Foreskin melanocyte (primary cell): ENCODE measurements at places on chromosomes 13 and 19.
A peak's percentile ranks its signal among the peaks of the same experiment; 100 is the strongest.

DNA sequence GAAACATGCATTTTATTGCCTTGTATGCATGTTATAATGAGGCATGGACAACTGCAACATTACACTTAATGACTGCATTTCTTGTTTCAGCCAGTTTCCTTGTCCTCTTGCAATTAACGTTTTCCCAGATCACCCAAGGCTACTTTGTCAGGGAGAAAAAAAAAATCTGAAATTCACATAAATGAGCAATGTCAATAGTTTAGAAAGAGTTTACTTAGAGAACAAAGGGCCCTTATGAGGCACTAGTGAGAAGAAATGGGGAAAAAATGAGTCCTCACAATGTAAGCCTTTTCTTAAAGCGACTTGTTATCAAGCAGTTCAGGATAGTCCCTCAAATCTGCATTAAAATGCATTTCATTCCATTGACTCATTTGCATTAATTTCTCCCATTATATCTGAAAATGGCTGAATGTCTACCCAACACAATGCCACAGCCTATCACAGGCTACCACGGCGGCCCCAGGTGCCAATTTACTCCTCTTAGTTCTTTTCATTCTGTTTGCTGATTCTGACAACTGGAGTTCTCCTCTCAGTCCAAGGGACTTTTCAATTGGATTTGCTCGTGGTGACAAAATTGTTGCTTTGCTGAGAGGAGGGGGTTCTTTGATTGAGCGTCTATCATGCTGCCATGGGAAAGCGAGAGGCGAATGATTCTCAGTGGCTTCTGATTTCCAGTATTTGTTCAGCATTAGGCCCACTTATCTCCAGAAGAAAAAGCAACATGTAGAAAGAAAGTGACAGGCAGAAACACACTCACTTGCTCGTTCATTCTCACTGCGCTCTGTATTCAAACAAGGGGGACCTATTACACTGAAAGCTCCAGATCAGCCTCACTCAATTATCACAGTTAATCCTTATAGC lies 107.1 kb downstream of the DACH1 start:
- peak; percentile 99 for DNase-seq

DNA sequence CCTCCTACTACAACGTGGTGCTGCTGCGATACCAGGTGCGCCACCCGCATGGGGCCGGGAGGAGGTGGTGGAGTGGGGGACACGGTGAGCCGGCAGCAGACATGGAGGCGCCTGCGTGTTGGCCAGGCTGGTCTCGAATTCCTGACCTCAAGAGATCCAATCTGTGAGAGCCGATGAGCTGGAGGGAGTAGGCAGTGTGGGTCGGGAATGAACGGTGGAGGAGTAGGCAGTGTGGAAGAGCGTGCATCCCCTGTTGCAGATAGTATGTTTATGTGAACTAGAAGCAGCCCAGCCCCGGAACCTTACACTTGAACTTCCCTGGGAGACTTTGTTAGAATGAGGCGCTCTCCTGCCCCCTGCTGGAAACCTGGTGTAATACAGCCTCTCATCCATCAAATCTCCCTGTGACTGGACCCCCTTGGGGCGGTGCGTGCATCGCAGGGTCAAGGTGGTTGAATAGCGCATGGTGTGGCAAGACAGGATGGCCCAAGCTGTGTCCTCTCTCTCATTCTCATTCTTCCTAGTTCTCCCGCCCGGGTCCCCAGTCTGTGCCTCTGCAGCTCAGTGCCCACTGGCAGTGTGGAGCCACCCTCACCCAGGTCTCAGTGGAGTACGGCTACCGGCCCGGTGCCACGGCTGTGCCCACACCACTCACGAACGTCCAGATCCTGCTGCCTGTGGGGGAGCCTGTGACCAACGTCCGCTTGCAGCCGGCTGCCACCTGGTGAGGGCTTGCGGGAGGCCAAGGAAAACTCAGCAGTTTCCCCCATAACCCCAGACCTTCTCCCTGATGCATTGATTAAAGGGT lies 10.5 kb upstream of the B3GNT3 start:
- no peak for DNase-seq

GRCh38 chr13:99228737-99229691 lies 28.4 kb downstream of the UBAC2 start:
- DNase-seq = peak; percentile 95

GRCh38 chr13:110047496-110047895 lies 259.5 kb downstream of the COL4A1 start:
- DNase-seq = no peak

- DNase-seq = no peak
Observed at GRCh38 chr13:28286263-28286662, 147.9 kb downstream of the PAN3 start.
